Thymus (tissue), 14 donors: ENCODE measurements at places on chromosomes 4 and X. TPM values are rescaled to one million over a fixed set of nuclear protein-coding genes. Genes with fewer than 3 reads are reported as not detected.
A peak's percentile ranks its signal among the peaks of the same experiment; 100 is the strongest.

Gene GDPD2
- 0.05 TPM for total RNA-seq

DNA sequence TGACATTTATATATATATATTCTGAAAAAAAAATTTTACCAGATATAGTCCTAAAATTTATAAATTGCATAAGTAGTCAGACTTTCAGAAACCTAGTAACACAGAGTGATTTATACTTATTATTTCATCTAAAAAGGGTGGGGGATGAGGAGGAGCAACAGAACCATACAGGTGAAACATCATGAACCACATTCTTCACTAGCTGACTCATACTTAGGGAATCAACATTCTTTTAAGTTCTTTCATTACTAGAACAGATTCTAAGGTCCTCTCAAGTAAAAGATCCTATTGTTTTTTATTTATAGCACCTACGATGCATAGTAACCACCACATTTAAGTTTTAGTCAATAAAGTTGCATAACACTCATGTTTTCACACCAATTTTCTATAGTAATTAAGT lies 166.1 kb downstream of the LRBA start:
- H3K4me1 ChIP-seq = no peaks in the 10 kb centered on the region
- H3K36me3 ChIP-seq = no peaks in the 10 kb centered on the region
- DNase-seq = no peak
- no peaks in the 10 kb centered on the region for H3K27me3 ChIP-seq
- H3K4me3 ChIP-seq = no peak overlapping the region

DNA sequence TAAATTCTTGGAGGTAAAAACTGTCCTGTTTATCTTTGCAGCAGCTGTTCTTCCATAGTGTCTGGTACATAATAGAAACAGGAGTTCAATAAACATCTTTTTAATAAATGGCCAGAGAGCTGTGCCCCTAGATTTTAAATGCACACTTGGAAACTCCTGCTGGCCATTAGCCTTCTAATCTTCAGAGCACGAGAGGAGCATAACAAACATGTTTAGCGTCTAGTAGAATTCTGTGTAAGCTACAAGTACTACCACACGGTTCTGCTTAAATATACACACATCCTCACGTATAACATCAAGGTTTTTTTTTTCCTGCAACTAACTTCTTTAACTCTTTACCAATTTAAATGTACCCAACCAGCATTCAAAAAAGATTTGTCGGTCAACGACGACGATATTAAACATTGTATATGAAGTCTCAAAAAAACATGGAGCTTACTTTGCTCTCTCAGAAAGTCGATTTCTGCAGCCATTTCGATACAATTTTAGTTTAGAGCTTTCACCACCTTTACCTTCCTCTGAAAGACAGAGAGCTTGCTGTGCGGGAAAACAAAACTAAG lies 628 bp downstream of the SCLT1 start:
- DNase-seq = no peak
- no peaks in the 10 kb centered on the region for H3K27me3 ChIP-seq
- H3K4me1 ChIP-seq = peaks cover 7% of the 10 kb centered on the region
- H3K27ac ChIP-seq = peak overlapping the region; percentile 98
- H3K4me3 ChIP-seq = peak overlapping the region; percentile 100

GRCh38 chr4:184448821-184449220 lies 25.5 kb downstream of the IRF2 start:
- H3K27ac ChIP-seq = peak overlapping the region; percentile 62
- no peak overlapping the region for H3K4me3 ChIP-seq
- H3K36me3 ChIP-seq = peaks cover 7% of the 10 kb centered on the region

DNA sequence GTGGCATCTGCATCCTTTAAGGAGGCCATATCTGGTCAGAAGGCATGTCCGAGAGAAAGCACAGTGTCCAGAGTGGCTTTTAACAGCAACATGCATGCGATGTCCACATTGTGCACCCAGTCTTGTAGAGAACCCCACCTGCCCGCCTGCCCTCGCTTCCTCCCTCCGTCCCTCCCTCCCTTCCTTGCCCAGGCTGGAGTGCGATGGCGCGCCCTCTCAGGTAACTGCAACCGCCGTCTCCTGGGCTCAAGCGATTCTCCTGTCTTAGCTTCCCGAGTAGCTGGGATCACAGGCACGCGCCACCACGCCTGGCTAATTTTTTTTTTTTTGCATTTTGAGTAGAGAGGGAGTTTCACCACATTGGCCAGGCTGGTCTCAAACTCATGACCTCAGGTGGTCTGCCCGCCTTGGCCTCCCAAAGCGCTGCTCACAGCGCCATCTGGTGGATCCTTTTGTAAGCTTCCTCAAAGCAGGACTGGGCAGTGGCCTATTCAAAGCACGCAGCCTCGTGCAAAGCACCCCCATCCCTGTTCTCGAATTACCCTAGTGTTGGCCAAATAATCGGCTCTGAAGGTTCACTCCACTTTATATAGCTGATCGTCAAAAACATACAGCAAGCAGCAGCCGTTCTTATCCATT lies 15.0 kb downstream of the BRCC3 start:
- no peak overlapping the region for H3K4me3 ChIP-seq
- peaks cover 24% of the 10 kb centered on the region for H3K36me3 ChIP-seq
